Occipital lobe (tissue), 3 donors: ENCODE measurements at places on chromosomes 2 and 18. TPM values are rescaled to one million over a fixed set of nuclear protein-coding genes. Genes with fewer than 3 reads are reported as not detected.

CTNNA2 gene
- 261 TPM for total RNA-seq

LAPTM4A gene
- total RNA-seq = 93.6 TPM

DHRS9 gene
- total RNA-seq = 0.94 TPM

TBR1 gene
- total RNA-seq = 53.7 TPM

RESP18 gene
- not detected for total RNA-seq

KCNIP3 gene
- total RNA-seq = 6.9 TPM

CDK15 gene
- not detected for total RNA-seq

ARHGAP28 gene
- total RNA-seq = 21.2 TPM

MBD1 gene
- 61.6 TPM for total RNA-seq

YWHAQ gene
- total RNA-seq = 535 TPM

CHRNG gene
- total RNA-seq = 0.16 TPM

PLCL1 gene
- 26.0 TPM for total RNA-seq

LAMA3 gene
- total RNA-seq = 1.4 TPM

CCDC74A gene
- 4.1 TPM for total RNA-seq

MATN3 gene
- 1.1 TPM for total RNA-seq

ROCK1 gene
- total RNA-seq = 47.9 TPM

COLEC12 gene
- 15.4 TPM for total RNA-seq

PKDCC gene
- total RNA-seq = 16.2 TPM

POTEJ gene
- total RNA-seq = not detected

FOSL2 gene
- total RNA-seq = 6.2 TPM

PARD3B gene
- 5.6 TPM for total RNA-seq

ILKAP gene
- total RNA-seq = 78.3 TPM

CD8B2 gene
- total RNA-seq = not detected

TLX2 gene
- not detected for total RNA-seq

ALK gene
- 0.78 TPM for total RNA-seq

SERPINB10 gene
- total RNA-seq = not detected

LRRTM1 gene
- 11.9 TPM for total RNA-seq

ADAM23 gene
- 18.9 TPM for total RNA-seq

ALLC gene
- not detected for total RNA-seq

FKBP7 gene
- 9.5 TPM for total RNA-seq

GAD1 gene
- total RNA-seq = 58.2 TPM

LIPG gene
- 18.2 TPM for total RNA-seq

SKOR2 gene
- not detected for total RNA-seq

SLC5A7 gene
- total RNA-seq = 0.94 TPM

UGT1A8 gene
- total RNA-seq = not detected

EFR3B gene
- 47.1 TPM for total RNA-seq

DNAJC27 gene
- 14.3 TPM for total RNA-seq

NR4A2 gene
- total RNA-seq = 7.8 TPM

SCN7A gene
- total RNA-seq = 1.6 TPM
